ENCODE measurements at places on chromosomes 1 and 21.
A peak's percentile ranks its signal among the peaks of the same experiment; 100 is the strongest.

DNA sequence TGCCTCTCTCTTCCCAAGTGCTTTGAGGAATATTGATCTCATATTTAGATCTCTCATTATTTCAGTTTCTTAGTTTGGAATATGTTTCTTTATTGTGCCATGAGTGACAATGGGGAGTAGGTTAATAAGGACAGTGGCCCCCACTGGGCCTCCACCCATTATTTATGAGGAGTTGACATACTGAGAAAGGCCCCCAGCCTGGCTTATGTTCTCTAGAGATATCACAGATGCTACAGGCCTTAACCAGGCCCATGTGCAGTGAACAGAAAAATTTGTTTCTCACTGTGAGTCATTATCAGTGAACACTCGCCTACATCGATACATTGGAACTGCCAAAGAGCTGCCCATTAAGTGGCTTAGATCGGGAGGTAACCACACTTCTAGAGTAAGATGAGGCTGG is 35.7 kb upstream of the SYT6 start:
- no peak for DNase-seq

DNA sequence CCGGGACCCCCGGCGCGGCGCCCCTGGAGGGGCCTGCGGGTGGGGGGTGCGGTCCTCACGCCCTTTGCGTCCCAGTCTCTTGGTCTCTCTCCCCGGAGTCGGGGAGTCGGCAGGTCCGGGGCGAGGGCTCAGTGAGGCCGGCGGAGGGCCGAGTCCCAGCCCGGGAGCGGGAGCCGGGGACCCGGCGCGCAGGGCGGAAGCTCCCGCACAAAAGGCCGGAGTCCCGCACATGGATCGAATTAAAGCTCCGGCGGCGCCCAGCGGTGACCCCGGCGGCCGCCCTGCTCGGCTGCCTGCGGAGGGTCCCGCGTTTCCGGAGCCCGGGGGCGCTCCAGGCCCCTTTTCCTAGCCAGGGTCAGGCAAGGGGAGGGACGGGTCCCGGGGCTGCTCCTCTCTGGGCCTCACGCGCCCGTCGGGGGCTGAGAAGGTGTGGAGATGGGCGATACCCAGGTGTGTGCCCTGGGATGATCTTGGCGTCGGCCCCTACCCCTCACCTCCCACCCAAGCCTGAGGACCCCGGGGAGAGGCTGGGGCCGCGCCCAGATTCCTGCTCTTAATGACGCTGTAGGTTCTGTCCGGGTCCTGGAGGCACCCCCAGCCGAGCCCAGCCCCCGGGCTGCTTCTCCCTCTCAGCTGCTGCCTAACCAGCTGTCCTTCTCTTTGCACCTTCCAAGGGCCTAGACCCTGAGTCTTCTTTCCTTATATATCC is 512 bp downstream of the FBLIM1 start:
- no peak for DNase-seq

- no peak for DNase-seq
Measured at GRCh38 chr1:9020305-9020704, 5.9 kb downstream of the SLC2A7 start.

DNA sequence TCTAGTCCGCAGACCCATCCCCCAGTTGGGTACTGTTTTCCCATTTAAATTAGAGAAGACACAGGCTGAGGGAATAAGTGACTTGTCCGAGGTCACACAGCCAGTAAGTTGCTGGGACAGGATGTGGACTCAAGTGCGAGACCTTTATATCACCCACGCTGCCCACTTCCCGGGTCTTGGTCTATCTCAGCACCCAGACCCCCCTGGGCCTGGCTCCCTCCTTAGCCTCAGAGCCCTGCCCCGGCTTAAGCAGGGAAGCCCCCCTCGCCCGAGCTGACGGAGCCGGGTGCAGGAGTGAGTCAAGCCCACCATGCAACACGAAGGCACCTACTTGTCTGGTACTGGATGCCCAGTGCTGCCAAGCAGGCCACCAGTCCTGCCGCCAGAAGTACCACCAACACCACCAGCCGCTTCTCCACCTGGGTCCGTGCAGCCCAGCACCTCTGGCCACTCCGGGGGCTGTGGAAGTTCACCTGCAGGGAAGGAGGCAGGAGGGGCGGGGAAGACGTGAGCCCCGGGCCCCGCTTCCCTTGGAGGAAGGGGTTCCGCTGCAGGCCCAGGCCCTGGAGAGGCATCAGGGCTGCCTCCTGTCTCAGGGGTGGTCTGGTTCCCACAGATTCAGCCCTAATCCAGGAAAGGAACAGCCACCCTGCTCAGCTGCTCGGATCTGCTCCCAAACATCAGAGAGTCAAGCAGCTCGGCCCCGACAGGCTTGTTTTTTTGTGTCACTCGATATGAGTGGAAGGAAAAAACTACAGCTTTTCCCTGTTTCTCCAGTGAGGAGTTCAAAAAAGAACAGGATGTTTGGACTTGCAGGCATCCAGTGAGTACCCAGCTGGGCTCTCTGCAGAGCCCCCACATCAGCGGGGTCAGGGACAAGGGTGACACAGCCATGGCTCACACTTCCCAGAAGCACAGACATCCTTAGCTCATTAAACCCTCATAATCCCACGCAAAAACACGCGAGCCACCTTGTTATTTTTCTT is 11.1 kb downstream of the ECE1 start:
- no peak for DNase-seq

- no peak for DNase-seq
Measured at GRCh38 chr1:241711326-241711725, 59.2 kb downstream of the WDR64 start.

- DNase-seq, result no peak
Measured at GRCh38 chr1:205595435-205595834, 36.4 kb downstream of the ELK4 start.

- DNase-seq, result no peak
Measured at GRCh38 chr1:8002329-8002910, 23.7 kb downstream of the ERRFI1 start.

- DNase-seq, result no peak
Measured at GRCh38 chr1:244207935-244208244, 156.8 kb downstream of the ZBTB18 start.

- DNase-seq, result no peak
Measured at GRCh38 chr1:38667626-38668025, 191.9 kb downstream of the RRAGC start.

DNA sequence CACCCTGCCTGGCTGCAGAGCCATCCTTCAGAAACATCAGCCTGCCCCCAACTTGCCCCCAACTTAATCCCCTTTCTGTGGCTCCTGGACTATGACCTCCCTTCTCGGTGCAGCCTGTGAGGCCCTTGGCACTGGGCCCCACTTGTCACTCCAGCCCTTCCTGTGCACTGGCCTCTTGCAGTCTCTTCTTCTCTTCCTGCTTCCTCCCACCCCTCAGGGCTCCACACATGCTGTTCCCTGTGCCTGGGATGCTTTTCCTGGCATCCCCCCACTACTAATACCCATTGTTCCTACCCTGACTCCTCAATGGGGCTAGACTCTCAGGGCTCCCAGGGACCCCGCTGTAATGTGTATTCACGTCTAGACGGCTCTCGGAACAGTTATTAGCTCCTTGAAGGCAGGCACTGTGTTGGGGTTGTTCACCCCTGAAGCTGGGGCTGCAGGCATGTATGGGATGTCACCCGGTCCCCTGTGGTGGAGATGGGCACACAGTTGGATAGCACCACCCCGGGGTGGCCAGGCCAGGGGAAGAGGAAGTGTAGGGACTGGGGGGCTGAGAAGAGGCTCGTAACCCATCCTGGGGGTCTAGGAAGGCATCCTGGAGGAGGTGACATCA is 4.5 kb downstream of the LDLRAD1 start:
- no peak for DNase-seq

- peak; percentile 7 for DNase-seq
Measured at GRCh38 chr1:112849425-112850033, 106.5 kb downstream of the SLC16A1 start.

DNA sequence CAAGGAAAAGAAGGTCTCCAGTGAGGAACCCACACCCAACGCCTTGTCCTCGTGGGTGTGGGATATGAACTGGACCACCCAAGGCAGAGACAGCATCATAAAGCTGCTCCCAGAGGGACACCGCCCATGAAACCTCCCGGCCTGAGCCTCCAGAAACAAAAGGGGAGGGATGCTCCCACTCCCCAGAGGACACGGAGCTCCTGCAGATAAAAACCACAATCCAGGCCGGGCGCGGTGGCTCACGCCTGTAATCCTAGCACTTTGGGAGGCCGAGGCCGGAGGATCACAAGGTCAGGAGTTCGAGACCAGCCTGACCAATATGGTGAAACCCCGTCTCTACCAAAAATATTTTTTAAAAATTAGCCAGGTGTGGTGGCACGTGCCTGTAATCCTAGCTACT is 66.4 kb downstream of the CHD5 start:
- DNase-seq, result no peak

DNA sequence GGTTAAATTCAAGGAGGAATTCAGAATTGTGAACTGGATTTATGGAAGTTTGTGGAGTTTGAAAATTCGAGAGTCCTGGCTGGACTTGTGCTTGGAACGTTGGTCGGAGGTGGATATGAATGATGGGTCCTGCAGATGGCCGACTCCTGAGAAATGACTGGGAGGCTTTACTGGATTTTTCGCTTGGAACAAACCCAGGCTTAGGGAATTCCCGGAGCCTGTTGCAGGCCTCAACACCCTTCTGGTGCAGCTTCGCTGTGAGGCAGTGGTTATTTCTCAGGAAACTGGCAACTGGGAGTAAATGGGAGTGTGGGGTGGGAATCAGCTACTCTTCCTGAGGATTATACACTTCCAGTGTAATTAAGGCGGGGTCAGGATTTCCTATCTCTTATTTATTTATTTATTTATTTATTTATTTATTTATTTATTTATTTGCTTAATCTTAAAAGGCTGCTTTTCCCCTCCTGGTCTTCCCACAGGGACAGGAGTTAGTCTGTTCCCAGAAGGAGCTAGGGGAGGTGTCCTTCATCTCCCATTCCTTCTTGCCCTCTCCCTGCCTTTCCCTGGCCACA is 21.1 kb downstream of the MAPKAPK2 start:
- no peak for DNase-seq

- no peak for DNase-seq
Measured at GRCh38 chr1:236247286-236247685, 34.5 kb downstream of the ERO1B start.

DNA sequence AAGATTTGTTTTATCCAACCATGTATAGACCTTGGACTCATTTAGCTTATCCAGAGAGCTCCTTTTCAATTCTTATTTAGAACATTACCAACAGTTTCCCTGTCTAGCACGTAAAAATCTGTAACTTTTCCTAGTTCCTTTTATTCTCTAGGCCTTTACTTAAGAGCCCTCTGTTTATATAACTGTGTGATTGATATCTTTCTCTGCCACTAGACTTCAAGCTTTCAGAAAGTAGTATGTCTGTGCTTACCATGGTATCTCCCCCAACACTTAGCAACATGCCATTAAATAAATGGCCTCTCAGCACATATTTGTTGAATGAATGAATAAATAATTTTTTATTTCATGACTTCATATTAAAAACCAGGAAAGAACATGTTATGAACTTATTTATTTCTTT is 209.4 kb downstream of the PTPRC start:
- no peak for DNase-seq

DNA sequence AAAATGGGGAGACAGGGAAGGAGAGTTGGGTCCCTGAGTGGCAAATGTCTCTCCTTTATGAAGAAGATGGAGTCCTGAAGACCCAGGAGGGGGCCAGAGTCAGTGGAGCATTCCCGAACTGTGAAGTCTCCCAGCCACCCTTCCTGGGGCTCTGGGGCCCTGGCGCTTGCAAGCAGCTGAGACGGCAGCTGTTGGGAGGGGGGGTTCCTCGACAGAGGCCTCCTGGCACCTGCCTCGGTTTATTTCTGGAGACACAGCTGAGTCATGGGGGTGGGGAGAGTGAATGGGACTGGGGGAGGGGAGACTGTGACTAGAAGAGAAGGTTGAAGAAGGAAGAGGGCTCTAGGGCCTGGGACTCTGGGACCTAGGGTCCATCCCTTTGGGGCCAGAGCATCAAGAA is 14.0 kb downstream of the NES start:
- peak; percentile 17 for DNase-seq

DNA sequence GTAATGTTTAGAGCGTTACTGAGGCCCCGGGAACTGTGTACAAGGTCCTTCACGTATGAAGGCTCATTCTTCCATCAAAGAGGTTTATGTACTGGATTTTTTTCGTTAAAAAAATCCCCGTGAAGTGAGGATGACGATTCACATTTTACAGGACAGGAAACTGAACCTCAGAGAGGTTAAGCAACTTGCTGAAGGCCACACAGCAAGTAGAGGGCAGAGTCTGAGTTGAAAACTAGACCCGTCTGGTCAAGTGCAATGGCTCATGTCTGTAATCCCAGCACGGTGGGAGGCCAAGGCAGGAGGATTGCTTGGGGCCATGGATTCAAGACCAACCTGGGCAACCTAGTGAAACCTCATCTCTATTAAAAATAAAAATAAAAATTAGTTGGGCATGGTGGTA is 140.2 kb downstream of the KAZN start:
- DNase-seq, result no peak

GRCh38 chr21:36507397-36508018 is 27.6 kb upstream of the CLDN14 start:
- DNase-seq, result no peak

DNA sequence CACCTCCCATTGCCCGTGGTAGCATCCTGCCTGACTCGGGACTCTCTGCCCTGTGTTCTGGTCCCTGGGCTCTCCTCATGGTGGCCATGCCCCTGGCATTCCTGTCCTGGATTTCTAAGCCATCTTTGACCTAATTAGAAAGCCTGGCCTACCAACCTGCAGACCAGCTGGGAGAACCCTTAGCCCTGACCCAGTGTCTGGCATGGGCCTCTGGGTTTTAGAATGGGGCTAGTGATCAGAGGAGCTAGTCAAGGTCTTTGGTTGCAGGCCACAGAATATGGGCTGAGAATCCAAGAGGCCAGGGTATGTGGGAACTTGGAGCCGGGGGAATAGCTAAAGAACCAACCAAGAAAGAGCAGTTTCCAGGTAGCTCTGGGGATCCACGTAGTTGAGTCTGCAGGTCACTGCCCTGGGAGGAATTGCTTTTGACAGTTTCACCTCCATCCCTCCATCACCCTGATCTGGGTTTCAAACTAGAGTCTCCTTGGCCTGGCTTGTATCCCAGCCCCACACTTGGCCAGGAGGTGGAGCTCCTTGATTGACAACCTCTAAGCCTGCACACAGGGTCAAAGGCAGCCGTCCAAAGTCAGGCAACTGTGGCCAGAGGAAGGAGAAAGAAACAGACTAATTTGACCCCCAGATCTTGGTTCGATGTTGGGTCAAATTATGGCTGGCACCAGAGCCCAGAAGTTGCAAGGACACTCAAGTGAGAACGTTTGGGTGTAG is 54.7 kb upstream of the ABCG1 start:
- DNase-seq, result peak; percentile 83

Data from activated naive CD4-positive, alpha-beta T cell treated with anti-CD3 and anti-CD28 coated beads for 36 hours (primary cell).